GM19239 (cell line): ENCODE measurements at places on chromosomes 1 and 21.

DNA sequence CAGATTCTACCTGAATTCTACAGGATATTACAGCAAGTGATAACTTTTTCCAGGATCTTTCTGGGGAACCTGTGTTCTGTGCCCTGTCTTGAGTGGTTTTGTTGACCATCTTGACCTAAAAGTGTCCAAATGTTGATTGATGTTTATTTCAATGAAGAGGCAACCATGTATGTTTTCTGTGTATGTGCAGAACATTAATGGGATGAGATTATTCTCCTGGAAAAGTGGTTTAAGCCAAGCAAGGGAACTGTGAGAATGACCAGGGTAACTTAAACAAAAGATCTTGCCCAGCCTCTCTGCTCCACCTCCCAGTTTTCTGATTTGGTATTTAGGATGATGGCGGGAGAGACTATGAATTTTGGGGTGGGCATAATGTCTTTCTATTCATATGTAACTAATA, 1.0 kb upstream of the SAMD13 start:
- no peak for DNase-seq

DNA sequence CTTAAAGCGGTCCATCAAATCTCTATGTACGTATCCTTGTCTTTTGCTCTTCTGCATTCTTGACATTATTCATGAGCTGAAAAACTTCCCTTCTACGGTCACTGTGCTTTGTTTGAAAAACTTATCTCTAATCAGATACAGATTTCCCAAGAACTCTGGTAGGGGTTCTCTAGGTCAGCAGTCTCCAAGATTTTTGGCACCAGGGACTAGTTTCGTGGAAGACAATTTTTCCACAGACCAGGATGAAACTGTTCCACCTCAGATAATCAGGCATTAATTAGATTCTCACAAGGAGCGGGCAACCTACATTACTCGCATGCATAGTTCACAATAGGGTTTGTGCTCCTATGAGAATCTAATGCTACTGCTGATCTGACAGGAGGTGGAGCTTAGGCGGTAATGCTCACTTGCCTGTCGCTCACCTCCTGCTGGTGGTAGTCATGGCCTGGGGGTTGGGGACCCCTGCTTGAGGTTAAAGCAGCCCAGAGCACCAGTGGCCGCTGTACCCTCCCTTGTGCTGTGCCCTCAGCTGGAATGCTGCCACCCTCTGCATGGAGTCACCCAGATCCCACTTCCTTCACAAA, 30.8 kb downstream of the AK2 start:
- no peak for DNase-seq

DNA sequence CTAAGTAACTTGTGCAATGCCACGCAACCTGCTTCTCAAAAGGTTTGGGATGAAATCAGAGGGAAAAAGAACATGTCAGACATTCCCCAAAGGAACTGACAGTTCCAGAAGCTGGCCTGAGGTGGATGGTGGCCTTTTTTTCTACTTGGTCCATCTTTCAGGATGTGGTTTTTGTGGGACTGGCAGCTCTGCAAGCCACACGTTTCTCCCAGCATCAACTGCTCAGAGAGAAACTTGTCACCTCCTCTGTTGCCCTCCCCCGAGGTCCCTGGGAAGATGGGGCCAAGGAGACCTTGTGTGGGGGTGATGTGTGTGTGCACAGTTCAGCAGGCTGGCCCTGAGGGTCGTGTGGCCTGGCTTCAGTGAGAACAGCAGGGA, 2.5 kb upstream of the DHRS3 start:
- no peak for DNase-seq

- no peak for DNase-seq
Measured at GRCh38 chr1:119139403-119139802, 1.1 kb downstream of the WARS2 start.

- DNase-seq = no peak
Measured at GRCh38 chr1:214338212-214338611, 57.3 kb downstream of the SMYD2 start.

DNA sequence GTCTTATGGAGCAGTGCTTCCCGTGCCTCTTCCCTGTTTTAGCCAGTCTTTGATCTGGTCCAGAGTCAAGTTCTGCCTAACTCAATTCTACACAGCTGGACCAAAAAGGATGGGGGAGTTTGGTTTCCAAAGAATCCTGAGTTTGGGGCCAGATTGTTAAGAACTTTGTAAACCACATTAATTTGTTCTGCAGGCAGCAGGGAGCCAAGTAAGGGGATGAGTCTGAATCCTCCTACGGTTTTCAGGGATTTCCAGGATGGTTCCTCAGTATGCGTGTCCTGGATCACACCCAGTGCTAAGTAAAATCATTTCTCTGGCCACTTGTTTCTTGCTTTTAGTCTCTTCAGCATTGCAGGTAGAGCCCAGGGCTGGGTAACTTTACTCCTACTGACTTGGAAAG, 26.1 kb upstream of the GJA5 start:
- no peak for DNase-seq

DNA sequence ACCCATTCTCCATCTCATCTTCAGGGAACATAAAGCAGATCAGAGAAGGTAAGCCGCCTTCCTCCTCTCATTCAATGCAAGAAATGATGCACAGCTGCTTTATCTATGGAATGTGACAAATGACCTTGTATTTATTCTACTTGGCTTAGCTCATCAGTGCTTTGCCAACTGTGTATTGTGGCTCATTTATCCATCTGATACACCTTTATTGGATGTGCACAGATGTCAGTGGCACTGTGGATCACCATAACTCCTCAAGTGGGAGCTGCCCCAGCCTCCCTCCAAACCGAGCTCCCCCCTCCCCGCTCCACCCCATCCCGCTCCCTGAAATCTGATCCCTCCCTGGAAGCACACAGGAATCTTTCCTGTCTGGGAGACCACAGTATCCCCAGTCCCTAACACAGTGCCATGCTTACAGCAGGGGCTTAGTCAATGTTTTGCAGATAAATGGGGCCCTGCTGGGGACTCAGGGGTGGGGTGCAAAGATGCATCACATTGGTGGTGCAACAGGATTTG, 156.0 kb upstream of the RAB4A start:
- no peak for DNase-seq
